Hippocampal formation (tissue), 2 donors: ENCODE measurements at places on chromosomes 1 and 21.

GRCh38 chr1:44151808-44152207, 10.4 kb upstream of the KLF18 start:
- no peak for DNase-seq

- no peak for DNase-seq
These were observed 162.8 kb upstream of the IVNS1ABP start for GRCh38 chr1:185479796-185480195.

DNA sequence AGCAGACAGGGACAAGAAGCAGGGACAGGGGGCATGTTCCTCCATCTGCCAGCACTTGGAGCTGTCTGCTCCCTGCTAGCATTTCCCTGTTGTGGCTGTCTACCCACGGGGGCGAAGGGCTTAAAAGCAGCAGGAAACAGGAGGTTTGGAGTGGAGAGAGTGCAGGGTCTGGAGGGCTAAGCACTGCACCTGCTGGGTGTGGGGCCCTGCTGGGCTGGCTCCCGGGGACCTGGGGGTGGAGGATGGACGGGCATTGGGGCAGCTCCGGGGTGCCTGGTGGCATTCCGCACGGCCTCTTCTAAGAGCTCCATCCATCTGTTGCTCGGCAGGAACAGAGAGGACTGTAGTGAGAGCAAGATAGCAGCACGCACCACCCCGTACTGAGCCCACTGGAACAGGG, 21.2 kb downstream of the LRRC71 start:
- no peak for DNase-seq

- no peak for DNase-seq
These were observed 116.3 kb downstream of the DAB1 start for GRCh38 chr1:57307392-57308170.

- DNase-seq, result no peak
These were observed 655.2 kb downstream of the LMO4 start for GRCh38 chr1:87983841-87984240.

GRCh38 chr1:173095632-173096031, 44.9 kb upstream of the TNFSF18 start:
- no peak for DNase-seq

GRCh38 chr1:62282909-62283755, 36.1 kb downstream of the KANK4 start:
- no peak for DNase-seq

DNA sequence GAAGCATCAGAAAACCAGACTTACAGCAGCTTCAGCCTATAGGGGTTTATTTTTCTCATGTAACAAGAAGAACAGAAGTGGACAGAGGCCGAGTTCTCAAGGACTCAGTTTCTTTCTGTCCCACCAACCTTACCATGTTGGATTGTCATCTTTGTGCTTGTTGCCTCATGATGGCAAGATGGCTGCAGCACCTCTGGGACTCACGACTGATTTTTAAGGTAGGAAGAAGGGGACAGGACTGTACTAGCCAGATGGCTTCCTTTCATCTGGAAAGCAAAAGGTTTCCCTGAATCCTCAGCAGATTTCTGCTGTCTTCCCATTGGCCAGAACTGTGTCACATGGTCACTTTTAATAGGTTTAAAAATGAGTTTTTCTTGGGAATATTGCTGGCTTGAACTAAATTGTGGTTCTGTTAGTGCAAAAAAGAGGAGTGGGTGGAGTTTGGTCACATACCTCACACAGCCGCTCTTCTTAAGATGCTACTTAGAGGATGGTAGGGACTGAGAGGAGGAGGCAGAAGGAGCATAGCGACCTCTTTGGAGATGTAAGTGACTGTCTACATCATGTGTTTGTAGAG, 48.1 kb upstream of the ENAH start:
- no peak for DNase-seq

GRCh38 chr1:35836734-35837133, 28.9 kb downstream of the AGO4 start:
- DNase-seq, result no peak

GRCh38 chr1:40662864-40663263, 2.6 kb downstream of the RIMS3 start:
- DNase-seq, result no peak

- DNase-seq, result no peak
These were observed 150.6 kb upstream of the HMGB4 start for GRCh38 chr1:33713058-33713877.

DNA sequence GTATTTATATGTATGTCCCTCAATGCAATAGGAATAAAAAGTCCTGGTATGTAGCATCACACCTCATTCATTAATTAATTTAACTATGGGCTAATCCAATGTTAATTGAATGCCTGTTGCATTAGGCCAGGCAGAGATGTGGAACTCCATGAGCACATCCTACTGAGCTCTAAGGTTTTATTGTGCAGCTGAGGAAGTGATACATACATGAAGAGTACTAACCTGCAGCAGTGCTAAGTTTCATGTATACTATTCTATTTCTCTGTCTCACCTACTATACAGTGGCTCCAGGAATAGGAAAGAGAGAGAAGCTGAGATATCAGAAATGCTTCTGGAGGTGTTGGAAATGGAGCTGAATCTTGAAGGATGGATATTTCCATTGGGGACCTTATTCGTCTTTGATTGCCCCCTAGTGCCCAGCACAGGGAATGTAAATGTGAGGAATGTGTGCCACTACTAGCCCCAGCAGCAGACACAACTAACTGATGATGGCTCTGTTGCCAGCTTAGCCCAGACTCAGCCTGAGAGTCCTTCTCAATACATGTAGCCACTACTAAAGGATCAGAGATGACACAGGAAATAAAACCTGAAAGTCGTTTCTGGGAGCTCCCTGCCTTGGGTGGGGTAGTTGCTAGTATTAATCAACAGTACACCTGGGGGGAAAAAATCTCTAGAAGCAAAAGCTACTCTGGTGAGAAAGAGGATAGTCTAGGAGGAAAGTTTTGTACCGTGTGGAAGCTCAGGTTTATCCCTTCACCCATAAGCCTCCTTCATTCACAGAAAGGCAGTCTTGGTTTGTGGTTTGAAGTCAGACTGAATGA, 173.3 kb upstream of the FOXD3 start:
- DNase-seq, result peak; percentile 46

DNA sequence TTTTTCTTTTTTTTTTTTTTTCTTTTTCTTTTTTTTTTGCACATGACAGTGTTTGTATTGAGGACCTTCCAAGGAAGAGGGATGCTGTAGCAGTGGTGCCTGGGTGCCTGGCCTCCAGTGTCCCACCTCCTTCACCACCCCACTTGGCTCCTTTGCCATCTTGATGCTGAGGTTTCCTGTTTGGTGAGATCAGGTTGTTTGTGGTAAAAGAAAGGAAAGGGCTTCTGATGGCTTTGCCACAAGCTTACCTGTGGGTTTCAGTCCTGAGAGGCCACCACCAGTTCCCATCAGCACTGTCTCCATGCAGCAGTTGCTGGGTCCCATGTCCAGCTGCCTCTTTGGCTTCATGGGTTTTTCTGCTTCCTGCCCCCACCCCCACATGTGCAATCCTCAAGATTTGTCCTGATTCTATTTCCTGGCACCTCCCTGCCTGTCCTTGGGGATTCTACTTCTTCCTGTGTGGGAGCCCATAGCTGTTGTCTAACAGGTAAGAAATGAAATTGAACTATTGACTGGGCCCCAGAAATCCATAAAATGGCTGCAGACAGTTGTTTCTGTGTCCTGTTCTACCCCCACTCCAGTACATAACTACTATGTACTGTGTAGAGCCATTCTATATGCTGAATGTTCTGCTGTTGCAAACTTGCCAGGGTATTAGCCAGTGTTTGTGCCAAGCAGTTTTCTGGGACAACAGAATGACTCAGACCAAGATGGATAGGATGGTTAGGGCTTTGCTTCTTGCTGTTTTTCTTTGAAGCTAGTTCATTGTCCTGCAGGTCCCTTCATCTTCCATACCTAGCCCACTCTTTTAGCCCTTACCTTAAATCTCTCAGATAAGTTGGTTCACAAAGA, 4.2 kb upstream of the CCDC28B start:
- DNase-seq, result no peak

DNA sequence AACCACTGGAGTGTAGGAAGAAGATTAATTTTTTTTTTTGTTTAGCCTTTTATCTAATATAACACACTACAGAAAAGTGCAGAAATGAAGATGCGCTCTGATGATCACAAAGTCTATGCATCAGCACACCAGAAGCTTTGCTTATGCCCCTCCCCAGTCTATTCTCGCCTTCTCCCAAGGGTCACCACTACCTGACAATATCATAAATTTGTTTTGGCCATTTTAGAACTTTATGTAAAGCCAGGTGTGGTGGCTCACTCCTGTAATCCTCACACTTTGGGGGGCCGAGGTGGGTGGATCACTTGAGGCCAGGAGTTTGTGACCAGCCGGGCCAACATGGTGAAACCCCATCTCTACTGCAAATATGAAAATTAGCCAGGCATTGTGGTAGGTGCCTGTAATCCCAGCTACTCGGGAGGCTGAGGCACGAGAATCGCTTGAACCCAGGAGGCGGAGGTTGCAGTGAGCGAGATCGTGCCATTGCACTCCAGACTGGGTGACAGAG, 231.3 kb downstream of the FOXD2 start:
- no peak for DNase-seq

- no peak for DNase-seq
These were observed 13.5 kb downstream of the ATP2B4 start for GRCh38 chr1:203640117-203640516.

DNA sequence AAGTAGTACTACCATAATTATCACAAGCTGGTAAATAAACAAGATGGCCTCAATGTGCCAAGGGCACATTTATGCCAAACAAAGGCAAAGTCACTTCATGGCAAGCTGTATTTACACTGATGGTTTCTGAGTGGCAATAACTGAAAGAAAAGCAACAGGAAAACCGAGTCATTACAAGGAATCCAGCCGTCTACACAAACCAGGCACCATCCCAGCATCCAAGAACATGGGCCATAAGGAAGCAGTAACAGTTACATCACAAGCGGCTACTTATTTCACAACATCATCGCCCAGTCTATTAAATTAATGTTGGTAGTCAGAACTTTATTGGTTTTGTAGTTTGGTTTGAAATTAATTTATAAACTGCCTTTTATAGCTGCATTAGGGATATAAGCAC, 214.2 kb downstream of the RERE start:
- DNase-seq, result no peak

DNA sequence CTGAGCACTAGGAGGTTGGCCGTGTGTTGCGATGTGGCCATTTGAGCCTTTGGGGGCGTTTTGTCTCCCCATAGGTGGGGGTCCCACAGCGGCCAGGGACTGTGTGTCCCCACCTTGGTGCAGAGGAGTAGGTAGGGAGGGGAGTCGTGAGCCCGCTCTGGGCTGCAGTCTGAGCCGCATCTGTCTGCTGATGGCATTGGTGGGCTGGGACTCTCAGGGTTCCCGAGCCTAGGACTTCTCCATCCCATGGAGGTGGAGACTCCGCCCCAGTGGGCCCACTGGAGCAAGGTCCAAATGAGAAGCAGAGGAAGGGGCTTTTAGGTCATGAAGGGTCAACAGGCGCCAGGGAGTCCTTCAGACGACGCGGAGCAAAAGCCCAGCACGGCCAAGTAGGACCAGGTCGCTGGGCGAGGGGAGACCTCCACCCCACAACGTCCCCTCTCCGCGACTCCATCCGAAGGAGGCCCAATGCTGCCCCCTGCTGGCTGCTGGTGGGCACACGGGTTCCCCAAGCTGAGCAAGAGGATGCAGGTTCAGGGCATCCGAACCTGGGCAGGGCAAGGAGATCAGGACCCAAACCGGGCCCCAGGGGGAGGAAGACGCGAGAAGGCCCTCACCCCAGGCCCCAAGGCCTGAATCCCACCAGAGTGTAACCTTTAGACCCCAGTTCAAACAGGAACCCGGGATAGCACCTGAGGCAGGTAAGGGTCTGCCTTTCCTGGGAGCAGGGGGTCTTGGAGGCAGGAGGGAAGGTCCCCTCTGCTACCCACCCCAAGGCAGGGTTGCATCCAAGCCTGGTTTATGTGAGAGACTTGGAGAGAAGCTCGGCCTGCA, 14.9 kb downstream of the TTC34 start:
- no peak for DNase-seq

DNA sequence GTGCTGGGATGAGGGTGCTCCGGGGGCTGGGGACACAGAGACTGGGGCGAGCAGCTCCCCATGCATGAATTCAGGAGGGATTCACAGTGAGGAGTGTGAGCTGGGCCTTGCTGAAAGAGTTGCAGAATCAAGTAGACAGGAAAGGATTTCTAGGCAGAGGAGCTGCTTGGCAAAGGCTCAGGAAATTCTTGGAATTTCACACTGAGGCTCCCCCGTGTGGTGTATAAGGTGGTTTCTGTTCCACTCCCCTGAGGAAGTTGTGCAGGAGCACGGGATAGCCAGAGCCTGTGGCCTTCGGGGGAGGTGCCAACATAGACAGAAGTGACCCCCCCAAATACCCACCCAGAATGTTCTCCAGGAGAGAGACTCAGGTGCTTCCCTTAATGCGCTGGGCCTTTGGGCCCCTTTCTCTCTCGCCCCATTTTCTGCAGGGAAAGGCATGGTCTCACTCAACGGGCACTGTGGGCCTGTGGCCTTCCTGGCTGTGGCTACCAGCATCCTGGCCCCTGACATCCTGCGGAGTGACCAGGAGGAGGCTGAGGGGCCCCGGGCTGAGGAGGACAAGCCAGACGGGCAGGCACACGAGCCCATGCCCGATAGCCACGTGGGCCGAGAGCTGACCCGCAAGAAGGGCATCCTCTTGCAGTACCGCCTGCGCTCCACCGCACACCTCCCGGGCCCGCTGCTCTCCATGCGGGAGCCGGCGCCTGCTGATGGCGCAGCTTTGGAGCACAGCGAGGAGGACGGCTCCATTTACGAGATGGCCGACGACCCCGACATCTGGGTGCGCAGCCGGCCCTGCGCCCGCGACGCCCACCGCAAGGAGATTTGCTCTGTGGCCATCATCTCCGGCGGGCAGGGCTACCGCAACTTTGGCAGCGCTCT, 58.5 kb upstream of the ACTL8 start:
- peak; percentile 21 for DNase-seq

DNA sequence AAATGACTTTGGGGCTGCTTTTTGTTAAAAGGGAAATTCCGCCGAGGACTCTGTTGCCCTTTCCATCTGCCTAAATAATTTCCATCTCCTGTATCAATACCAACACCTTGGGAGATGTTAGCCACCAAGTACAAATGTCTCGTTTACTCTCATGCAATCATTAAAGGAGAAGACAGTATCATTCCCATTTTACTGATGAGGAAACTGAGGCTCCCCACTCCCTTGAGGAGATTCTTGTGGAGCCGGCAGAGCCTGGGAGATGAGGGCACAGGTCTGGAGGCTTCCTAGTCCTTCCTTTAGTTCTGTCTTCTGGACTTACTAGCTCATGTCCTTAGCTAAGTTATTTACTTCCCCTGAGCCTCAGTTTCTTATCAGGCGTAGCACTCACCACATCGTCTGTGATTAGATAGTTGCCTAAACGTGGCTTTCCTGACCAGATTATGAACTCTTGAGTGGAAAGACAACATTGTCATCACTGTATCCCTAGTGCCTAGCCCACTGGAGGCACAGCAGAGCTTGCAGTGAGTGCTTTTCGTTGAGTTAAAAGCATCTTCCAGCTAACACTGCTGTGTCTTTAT, 81.6 kb downstream of the ADSS2 start:
- DNase-seq, result no peak

DNA sequence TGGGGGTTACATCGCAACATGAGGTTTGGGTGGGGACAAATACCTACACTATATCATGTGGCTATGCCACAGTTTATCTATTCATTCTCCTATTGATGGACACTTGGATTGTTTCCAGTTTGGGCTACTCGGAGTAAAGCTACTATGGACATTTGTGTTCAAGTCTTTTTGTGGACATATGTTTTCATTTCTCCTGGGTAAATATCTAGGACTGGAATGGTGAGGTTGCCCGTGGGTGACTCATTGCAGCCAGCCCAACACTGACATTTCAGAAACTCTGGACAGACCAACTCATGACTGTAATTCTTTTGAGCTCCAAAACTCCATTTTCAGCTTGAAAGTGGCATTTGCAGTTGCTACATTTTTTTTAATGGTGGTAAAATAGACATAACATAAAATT, 82.7 kb downstream of the KAZN start:
- no peak for DNase-seq

GRCh38 chr21:17427157-17427556, 85.7 kb upstream of the CXADR start:
- peak; percentile 84 for DNase-seq
